CD14-positive monocyte (primary cell): ENCODE measurements at places on chromosomes 2 and 18.

DNA sequence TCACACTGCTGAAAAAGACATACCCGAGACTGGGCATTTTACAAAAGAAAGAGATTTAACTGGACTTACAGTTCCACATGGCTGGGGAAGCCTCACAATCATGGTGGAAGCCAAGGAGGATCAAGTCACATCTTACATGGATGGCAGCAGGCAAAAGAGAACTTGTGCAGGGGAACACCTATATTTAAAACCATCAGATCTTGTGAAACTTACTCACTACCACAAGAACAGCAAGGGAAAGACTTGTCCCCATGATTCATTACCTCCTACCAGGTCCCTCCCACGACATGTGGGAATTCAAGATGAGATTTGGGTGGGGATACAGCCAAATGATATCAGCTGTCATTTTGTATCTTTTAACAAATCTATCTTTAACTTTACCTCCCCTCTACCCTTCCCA lies 251.1 kb upstream of the RASGRP3 start:
- DNase-seq = no peak

GRCh38 chr18:49632588-49632987 lies 70.7 kb downstream of the LIPG start:
- DNase-seq = no peak

DNA sequence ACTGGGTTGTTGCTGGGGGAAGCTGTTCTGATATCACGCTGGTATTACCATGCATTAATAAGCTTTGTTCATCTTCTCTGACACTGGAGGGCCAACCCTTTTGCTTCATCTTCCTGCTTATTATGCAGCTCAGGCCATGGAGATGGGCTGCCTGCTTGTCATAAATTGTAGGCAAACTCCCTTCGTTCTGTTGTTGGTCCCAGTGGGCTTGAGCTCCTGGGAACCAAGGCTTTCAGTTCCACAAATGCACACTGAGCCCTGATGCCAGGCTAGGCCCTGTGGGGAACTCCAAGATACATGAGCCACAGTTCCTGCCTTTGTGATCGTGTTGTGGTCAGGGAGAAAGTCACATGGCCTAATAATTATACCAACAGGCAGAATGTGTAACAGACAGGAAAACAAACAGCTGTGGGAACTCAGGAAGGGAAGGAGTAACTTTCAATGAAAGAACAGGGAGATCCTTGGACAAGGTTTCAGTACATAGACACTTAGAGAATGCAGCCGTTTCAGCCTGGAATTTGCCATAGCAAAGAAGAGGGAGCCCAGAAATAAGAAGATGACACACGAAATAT lies 49.0 kb upstream of the BCL2L11 start:
- DNase-seq = peak; percentile 10

DNA sequence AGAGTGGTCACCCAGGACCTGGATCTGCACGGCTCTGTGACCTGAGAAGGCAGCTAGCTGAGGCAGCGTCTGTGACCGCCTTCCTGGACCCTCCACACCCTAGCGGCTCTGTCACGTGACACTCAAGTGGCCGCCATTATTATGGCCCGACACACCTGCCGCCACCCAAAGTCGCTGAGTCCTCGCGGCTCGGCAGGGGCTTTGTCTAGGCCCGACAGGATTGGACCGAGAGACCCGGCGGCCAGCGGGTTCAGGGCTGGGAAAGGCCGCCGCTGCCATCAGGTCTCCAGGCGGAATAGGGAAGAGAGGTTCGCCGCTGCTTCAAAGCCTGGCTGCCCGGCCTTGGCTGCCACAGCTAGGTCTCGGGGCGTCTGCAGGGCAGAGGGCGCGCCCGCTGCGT lies 1162.5 kb upstream of the LRRTM1 start:
- no peak for DNase-seq

GRCh38 chr2:156189143-156189542 lies 143.4 kb downstream of the NR4A2 start:
- no peak for DNase-seq

DNA sequence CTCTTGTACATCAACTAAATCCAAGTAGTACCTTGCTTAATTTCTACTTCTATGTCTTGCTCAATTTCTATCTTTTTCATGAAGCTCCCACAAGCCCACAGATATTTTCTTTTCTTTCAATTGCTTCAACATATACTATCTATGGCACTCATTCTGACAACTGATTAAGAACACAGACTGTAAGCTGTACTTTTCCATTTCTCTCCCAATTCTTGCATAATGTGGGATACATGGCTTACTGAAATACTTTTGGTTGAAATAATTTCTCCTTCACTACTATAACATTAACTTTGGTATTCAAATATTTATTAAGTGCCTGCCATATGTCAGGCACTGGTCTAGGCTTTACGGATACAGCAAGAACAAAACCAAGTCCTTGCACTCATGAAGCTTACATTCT lies 84.8 kb downstream of the GORASP2 start:
- DNase-seq = no peak

DNA sequence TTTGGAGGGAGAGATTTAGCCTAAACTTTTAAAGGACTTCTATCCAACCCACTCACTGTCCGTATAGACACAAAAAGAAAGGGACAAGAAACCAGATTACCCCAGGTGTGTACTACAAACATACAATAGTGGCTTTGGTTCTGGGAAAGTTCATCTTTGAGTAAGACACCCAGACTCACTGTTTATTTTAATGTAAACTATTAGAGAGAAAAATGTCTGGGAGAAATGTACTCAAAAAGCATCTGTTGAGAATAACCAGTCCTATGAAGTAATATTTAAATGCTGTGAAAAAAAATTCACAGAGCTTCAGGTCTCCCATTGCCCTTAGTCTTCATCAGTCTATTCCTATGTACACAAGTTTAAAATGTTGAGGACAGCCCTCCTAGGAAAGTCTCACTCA lies 107.5 kb downstream of the SLC8A1 start:
- no peak for DNase-seq

GRCh38 chr2:237691029-237691907 lies 63.9 kb downstream of the LRRFIP1 start:
- DNase-seq = no peak

GRCh38 chr18:48711651-48712486 lies 173.0 kb downstream of the CTIF start:
- peak; percentile 30 for DNase-seq

DNA sequence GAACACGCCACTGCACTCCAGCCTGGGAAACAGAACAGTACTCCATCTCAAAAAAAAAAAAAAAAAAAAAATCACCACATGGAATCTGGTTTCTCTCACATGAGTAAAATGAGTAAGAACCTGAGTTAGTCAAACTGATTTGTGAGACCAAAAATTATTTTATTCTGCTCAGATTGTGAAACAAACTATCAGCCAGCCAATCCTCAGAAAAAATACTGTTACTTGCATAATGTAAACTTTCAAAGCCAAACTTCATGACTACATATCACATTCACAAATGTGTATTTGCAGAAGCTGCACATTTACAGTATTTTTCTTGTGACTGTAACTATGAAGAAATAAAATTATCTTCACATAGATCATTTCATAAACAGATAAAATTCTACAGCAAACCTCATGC lies 23.2 kb downstream of the SUMO1 start:
- DNase-seq = no peak

DNA sequence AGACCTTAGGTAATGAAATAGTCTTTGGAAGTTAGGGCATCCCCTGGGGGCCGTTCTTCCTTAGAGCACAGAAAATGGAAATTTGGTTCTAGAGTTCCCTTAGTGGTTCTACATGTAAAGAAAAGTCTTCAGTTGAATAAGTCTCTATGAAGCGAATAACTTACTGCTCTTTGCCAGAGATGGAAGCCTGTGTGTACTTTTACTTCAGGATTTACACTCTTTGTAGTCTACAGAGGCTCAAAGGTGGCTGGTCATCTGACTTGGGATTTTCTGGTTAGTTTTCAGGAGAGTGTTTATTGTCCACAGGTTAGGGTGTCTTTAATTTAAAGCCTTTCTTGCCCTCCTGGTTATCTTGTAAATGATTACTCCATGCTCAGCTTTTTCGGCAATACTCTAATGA lies 210.6 kb downstream of the ZNF521 start:
- no peak for DNase-seq

GRCh38 chr2:127606625-127607398 lies 39.1 kb upstream of the GPR17 start:
- no peak for DNase-seq

DNA sequence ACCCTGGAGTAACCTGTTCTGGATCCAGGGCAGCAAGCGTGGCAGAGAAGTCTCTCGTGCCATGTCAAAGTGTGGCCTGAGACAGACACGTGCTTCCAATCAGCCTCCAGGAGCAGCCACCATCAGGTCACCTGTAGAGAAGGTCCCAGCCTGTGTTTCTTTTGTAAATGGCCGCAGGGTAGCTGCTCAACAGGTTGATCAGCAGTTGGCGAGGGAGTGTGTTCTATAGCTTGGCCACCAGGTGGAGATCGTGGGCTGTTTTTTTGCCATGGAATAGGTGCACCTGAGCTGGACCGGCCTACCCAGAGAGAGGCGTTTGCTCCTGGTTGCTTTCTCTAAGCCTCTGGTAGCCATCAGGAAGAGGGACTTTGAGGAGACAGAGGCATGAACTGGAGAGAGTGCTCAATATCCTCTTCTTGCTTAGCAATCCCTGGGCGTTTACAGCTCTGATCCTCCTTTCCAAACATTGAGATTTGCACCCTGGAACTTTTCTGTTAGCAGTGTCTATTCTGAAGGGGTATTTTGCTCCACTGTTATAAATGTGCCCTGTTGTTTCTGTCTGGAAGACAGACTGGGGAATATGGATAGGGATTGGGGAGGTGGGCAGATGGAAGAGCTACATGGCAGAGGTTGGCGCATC lies 34.2 kb upstream of the EN1 start:
- DNase-seq = peak; percentile 70

GRCh38 chr18:44871771-44872170 lies 191.1 kb downstream of the SETBP1 start:
- no peak for DNase-seq

GRCh38 chr2:146632707-146633106 lies 1212.1 kb upstream of the ACVR2A start:
- DNase-seq = no peak

DNA sequence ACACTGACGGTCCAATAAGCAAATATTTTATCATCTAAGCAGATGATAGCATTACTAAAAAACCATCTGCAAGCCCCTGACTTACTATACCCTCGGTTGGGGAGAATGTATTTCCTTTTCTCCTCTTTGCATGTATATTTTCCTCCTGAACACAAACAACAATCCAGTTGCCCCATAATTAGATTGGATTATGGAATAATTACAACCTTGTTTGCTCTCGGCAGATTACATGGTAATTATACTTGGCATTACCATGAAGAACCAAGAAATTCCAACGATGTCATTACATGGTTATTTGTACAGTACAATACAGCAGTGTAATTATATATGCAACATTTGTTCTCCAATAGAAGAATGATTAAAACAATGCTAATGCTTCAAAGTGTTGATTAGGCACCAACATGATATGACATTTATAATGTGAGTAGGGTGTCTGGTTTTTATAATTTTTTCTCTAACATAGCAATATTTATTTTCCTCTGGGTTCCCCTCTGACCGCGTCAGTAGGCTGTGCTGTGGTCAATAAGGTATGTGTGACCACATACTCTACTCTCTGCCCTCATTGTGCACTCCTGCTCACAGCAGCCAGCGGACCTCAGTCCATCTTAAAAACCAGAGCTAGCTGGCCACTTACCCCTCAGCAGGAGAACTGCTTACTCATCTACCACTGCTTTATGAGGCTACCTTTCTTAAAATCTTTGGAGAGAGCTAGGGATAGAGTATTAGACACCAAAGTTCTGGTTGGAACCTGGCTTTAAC lies 176.1 kb downstream of the INSIG2 start:
- no peak for DNase-seq

DNA sequence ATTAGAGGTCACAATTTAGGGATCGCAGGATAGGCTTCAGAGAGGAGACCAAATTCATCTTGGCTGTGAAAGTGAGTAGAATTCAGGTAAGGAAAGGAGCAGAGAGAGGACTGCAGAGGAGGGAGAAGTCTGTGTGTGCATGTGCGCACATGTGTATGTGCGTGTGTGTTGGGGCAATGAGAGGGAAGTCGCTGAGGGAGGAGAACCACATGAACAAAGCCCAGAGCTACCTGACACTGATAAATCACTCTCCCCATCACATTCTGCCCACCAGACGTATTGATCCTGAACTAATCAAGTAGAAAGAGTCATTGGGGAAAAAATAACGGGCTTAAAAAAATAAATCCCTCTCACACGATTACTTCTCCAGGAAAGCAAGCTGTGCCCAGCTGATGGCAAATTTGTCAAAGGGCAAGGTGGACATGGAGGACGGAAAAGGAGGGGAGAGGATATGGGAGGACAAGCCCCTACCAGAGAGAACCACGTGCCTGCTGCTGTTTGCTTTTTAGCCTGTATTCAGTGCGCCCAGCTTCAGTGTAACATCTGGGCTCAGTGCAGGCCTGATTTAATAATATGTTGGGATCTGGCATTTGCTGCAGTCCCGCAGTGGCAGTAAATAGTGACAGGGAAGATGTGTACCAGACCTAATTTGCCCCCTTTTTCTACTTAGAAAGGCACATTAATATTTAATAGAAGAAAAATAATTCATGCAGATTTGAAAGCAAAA lies 307.5 kb downstream of the C1D start:
- no peak for DNase-seq

- DNase-seq = no peak
Observed at GRCh38 chr2:34153484-34153883, 554.4 kb upstream of the FAM98A start.

- DNase-seq = no peak
Observed at GRCh38 chr18:57286949-57287348, 65.4 kb upstream of the ST8SIA3 start.

GRCh38 chr2:2638547-2639220 lies 307.6 kb upstream of the MYT1L start:
- no peak for DNase-seq

- DNase-seq = peak; percentile 35
Observed at GRCh38 chr2:29923110-29923721, 1.8 kb upstream of the ALK start.

DNA sequence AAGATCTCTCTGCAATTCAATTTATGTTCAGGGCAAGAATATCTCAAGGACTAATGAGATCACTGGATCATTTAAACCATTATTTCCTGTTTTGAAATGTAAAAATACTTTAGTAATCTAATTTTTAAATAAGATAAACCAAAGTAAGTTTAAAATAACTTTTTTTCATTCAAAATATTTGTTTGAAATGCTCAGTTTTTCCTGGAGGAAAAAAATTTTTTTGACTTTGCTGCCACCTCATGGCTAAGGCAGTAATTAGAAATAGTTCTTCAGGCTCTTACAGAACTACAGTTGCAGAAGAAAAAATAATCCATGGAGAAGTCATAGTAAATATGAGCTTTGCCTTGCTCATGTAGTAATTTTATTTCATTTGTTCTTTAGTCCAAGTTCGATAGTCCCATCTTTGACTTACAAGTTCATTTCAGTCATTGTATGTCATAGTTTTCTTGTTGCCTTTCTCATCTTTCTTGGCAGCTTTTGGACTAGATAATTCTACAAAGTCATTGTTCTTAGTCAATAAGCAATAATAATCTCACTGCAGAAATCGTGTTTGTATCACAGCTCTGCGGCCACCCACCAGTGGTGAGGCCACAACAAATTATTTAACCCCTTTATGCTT lies 127.4 kb downstream of the DPP4 start:
- DNase-seq = no peak

GRCh38 chr2:17543131-17543660 lies 2.7 kb downstream of the VSNL1 start:
- no peak for DNase-seq

GRCh38 chr2:109415581-109416013 lies 198.2 kb downstream of the SEPTIN10 start:
- DNase-seq = no peak
